Left renal pelvis (tissue), 4 donors: ENCODE measurements at places on chromosomes 3 and 15.
A peak's percentile ranks its signal among the peaks of the same experiment; 100 is the strongest.

DNA sequence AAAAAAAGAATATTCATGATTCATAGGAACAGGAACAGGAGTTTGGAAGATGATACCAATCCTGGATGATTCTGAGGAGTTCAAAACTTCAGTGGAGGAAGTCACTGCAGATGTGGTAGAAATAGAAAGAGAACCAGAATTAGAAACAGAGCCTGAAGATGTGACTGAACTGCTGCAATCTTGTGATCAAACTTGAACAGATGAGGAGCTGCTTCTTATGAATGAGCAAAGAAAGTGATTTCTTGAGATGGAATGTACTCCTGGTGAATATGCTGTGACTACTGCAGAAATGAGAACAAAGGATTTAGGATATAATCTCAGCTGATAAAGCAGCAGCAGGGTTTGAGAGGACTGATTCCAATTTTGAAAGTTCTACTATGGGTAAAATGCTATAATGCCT lies 72.7 kb downstream of the GSK3B start:
- DNase-seq: no peak

GRCh38 chr3:123488645-123489347 lies 39.9 kb upstream of the ADCY5 start:
- no peak for DNase-seq

GRCh38 chr15:52872036-52872818 lies 82.1 kb upstream of the ONECUT1 start:
- no peak for DNase-seq

- no peak for DNase-seq
Measured at GRCh38 chr3:38985581-38985980, 66.2 kb downstream of the SCN11A start.

GRCh38 chr15:39621976-39622375 lies 41.1 kb downstream of the THBS1 start:
- no peak for DNase-seq

- DNase-seq: no peak
Measured at GRCh38 chr3:26559227-26559626, 63.3 kb upstream of the LRRC3B start.

DNA sequence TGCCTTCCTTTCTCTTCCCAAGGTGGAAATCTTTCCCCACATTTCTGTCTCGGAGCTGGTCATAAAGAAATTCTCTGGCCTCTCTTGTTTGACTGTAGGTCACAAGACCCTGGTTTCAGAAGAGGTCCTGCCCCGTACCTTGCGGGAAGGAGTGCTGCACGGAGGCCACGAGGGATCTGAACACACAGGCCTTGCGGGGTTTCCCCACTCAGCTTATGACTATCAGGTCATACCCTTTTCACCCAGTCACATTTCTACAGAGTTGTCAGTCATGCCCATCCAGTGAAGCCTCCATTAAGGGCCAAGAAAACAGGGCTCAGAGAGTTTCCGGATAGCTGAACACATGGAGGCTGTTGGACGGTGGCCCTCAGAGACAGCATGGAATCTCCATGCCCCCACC lies 54.7 kb upstream of the ATP13A3 start:
- no peak for DNase-seq

DNA sequence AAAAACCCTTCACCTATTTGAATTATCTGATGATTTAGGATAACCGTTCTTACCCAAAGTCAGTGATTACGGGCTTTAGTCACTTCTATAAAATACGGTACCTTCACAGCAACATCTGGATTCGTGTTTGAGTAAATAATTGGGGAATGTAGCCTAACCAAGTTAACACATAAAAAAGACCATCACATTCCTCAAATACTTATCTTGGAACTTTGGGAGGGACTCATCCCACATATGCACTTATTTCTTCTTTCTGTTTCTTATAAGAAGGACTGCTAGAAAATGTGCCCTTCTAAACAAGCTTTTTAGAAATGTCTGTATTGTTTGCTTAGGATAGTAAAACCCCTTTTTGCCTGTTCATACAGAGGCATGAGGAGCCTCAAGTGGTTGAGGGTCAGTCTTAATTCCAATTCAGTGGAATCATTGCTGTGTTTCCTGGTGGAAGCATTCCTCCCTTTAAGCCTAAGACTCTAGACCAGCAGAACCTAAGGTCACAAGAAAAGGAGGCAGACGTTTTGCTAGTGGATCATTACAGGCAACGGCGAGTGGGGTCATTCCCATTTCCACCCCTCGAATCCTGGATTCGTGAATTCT lies 67.5 kb downstream of the TMEM44 start:
- DNase-seq: no peak

- DNase-seq: no peak
Measured at GRCh38 chr15:61685534-61685933, 374.7 kb downstream of the VPS13C start.

DNA sequence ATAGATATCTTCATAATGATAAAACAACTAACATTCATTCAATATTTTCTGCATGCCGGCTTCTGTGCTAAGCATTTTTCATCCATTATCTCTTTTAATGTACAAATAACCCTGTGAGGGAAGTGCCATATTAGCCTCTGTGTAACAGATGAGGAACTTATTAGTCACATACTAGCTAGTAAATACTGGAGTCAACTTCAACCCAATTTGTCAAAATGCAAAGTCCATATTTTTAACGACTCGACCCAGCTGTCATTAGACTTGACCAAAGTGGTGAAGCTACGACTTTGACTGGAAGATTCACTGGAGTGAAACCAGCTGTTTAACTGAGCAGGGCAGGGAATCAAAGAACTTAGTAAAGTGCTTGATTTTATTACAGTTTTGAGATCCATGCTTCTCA lies 41.6 kb downstream of the PARP15 start:
- no peak for DNase-seq

DNA sequence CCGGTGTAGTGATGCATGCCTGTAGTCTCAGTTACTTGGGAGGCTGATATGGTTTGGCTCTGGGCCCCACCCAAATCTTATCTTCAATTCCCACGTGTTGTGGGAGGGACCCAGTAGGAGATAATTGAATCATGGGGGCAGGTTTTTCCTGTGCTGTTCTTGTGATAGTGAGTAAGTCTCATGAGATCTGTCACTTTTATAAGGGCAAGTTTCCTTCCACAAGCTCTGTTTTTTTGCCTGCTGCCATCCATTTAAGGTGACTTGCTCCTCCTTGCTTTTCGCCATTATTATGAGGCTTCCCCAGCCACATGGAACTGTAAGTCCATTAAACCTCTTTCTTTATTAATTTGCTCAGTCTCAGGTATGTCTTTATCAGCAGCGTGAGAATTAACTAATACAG lies 566.7 kb upstream of the NECTIN3 start:
- no peak for DNase-seq

GRCh38 chr3:132593241-132593946 lies 3.7 kb upstream of the ACKR4 start:
- no peak for DNase-seq

DNA sequence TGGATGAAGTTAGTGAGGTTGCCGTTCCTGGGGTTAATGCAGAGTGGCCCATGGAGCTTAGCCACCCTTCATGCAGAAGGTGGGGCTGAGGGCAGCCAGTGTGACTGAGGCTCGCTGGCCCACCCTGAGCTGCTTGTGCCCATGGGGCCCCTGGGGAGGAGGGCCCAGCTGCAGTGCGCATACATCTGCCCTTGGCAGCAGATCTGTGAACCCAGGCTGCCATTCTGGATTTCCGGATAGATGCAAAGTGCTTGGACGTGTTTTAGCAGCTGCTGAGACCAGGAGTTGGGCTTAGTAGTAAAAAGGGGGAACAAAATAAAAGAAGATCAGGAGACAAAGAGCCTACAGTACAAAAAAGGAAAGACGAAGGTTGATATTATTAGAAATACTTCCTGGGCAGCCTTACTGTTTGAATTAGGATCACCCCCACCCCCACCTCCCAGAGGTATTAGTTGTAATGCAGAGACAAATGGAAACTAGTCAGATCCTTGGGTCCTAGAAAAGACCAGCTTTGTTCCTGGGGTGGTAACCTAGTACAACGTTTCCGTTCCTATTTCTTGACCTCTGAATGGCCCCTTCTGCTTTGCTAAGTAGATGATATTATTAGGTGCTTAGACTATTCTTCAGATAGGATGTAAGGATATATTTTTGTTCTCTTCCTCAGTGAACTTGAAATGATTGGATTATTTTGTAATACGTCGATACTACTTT lies 70.2 kb downstream of the IGF1R start:
- no peak for DNase-seq

DNA sequence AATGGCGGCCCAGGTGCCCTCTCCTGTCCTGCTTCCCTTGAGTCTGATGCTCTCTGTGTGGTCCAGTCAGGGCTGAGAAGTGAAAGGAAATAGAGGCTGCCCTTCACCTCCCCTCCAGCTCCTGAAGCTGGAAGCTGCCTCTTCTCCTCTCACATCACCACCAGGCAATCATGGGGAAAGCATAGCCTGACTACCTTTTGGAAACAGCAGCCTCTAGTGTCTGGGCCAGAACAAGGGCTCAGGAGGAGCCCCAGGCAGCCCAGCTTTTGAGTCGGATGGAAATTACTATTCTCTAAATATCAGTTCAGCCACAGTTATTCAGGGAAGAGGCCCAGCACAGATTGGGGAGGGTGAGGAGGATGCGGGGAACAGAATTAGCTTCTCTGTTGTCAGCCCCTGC lies 43.3 kb upstream of the CCDC174 start:
- DNase-seq: no peak

DNA sequence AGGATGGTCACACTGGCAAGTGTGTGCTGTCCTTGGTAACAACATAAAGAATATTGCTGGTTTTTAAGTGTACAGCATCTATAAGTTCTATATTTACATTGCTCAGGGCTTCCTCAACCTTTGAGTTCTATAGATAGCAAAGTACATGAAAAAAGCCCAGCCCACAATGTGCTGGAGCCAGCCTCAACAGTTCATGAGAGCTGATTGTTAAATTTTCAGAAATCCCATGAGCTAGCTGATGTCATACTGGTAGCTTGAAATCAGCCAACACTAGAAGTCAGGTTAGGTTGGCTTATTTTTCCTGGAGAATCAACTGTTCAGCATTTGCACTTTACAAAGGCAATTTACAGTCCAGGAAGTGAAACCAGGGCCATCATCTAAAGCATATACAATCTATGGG lies 102.8 kb downstream of the STRIT1 start:
- DNase-seq: no peak

DNA sequence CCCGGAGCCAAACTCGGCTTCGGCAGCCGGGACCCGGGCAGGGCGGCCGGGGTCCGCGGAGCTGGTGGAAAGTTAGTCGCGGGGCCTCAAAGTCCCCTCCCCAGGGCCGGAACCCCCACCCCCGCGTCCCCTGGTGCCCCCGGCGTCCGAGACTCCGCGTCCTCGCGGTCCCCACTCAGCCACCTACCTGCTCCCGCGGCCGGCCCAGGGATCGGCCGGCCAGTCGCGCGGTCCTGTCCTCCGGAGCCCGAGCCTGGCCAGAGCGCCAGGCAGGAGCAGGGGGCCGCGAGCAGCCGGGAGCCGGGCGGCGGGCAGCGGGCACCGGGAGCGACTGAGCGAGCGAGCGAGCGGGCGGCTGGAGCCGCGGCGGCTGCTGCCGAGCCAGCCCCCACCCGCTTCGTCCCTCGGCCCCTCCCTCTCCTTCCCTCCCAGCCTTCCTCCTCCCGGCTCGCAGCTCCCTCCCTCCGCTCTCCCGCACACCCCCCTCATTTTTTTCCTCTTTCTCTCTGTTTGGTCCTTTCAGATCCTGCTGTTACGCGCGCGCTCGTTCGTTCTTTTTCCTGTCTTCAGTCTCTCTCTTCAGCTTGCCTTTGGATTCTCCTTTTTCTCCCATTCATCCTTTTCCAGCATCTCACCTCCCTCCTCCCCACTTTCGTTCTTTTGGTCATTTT lies at the start of gene MEGF11:
TSS of gene MEGF11 (minus strand) at position 333 of the 671 bp plus-strand sequence. CDS start 125,347 bp downstream, outside the sequence.
- DNase-seq: no peak

DNA sequence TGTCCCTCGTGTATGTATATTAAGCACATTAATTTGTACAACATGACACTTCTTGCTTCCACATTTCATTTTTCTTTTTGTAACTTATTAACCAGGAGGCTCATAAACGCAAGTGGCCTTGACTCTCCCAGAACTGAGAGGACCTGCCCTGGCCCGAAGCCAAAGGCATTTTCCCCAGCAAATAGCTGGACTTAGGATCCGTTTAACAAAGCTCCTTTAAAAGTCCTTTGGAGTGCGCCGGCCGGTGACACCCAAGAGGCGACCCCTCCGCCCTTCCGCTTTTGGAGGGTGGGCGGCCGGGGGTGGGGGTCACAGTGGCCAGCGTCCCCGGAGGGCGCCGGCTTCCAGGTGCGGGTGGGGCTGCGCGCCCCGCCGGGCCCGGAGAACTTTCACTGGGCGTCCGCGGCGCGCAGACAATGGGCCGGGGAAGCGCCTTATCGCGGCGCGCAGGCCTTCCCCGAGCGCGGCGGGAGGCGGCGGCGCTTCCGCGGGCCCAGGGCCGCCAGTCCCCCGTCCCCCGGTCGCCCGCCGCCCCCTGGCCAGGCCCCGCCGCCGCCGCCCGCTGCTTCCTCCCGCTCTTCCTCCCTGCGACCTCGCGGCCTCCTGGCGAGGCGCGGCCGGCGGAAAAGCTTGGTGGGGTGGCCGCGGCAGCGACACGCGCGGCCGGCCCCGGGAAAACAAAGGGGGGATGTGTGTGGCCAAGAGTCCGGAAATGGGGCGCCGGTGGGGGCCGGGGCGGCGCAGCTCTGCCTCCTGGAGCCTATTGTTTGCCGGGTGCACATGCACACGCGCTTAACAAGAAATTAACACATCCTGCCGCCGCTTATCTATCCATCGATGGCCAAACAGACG lies 613.4 kb downstream of the MCTP2 start:
- DNase-seq: peak; percentile 67

- no peak for DNase-seq
Measured at GRCh38 chr3:133575086-133575485, 1.6 kb downstream of the CDV3 start.

- no peak for DNase-seq
Measured at GRCh38 chr3:100403362-100404249, 2.3 kb downstream of the LNP1 start.

- no peak for DNase-seq
Measured at GRCh38 chr15:99974246-99974645, 241.0 kb upstream of the LYSMD4 start.

DNA sequence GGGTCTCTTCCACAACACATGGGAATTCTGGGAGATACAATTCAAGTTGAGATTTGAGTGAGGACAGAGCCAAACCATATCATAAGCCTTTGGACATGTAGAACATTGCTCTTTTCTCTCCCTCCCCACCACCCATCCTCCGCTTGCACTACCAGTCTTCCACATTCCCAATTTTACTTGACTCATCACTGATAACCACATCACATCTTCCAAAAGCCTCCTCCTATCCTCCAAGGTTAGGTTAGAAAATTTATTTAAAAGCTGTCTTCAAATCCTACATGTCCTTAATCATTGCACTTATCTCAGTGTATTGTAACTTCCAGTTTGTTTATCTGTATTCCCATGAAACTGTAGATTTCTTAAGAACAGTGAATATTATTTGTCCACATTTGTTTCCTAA lies 10.4 kb downstream of the ZBED2 start:
- DNase-seq: no peak

GRCh38 chr3:7693976-7694375 lies 807.6 kb upstream of the LMCD1 start:
- no peak for DNase-seq

- DNase-seq: no peak
Measured at GRCh38 chr3:39136533-39137434, 16.6 kb downstream of the CSRNP1 start.

GRCh38 chr15:94236608-94237007 lies 5.2 kb downstream of the MCTP2 start:
- DNase-seq: no peak
